Activated CD4-positive, alpha-beta T cell treated with anti-CD3 and anti-CD28 coated beads for 24 hours (primary cell): ENCODE measurements at places on chromosomes 13 and 19.

- no peak for DNase-seq
These were observed 14.2 kb upstream of the PDX1 start for GRCh38 chr13:27905650-27906049.

DNA sequence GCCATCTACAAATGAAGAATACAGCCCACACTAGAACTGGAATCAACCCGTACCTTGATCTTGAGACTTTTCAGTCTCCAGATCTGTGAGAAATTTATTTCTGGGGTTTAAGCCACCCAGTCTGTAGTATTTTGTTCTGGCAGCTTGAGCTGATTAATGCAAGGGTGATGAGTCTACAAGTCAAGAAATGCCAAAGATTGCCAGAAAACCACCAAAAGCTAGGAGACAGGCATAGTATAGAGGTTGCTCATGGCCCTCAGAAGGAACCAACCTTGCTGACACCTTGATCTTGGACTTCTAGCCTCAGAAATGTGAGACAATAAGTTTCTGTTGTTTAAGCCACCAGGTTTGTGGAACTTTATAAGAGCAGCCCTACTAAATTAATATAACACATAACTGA is 428.2 kb upstream of the KLF12 start:
- DNase-seq, result no peak

DNA sequence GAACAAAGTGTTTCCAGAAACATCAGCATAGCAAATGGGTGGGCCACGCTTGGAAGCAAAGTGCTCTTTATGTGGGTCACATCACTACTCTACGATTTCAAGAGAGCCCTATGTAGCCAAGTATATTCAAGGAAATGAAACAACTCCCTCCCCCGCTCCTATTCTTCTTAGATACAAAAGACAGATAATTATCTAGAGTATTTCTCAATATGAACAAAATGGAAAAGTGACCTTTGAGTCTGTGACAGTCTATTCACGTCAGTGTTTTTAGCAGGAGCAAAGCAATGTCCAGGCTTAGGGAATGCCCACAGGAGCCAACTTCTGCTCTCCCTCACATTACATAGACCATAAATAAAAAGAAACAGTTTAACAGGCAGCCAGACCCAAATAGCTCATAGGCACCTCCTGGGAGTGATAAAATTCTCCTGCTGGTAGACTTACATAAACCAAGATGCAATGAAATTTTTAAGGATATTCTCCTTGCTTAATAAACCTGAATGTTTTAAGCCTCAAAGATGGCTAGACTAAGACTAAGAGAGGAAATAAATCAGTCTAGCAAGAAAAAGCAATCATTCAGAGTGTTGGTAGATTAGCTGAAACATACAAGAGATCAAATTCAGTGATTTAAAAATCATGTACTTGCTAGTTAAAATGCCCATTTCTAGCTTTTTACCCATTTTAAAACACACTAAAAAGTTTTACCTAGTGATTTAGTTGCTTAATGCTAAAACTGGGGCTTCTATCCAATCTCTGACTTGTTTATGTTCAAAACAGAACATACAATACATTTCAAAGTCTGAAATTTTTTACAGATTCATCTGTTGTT is 182.8 kb downstream of the RGCC start:
- DNase-seq, result no peak

DNA sequence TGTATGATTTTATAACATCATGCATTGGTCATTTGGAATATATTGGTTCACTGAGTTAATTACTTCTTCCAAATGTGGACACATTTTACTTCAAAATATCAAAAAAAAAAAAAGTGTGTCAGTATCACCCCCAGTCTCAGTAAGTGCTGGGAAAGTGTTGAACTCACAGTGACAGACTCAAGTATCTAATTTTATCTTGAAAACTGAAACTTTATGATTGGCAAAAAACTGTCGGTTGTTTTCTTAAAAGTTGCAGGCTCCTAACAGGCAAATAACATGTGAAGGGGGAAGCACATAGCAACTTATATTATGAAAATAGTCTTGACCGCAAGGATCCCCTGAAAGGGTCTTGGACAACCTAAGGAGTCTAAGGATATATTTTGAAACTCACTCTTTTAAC is 33.5 kb upstream of the TPP2 start:
- no peak for DNase-seq

DNA sequence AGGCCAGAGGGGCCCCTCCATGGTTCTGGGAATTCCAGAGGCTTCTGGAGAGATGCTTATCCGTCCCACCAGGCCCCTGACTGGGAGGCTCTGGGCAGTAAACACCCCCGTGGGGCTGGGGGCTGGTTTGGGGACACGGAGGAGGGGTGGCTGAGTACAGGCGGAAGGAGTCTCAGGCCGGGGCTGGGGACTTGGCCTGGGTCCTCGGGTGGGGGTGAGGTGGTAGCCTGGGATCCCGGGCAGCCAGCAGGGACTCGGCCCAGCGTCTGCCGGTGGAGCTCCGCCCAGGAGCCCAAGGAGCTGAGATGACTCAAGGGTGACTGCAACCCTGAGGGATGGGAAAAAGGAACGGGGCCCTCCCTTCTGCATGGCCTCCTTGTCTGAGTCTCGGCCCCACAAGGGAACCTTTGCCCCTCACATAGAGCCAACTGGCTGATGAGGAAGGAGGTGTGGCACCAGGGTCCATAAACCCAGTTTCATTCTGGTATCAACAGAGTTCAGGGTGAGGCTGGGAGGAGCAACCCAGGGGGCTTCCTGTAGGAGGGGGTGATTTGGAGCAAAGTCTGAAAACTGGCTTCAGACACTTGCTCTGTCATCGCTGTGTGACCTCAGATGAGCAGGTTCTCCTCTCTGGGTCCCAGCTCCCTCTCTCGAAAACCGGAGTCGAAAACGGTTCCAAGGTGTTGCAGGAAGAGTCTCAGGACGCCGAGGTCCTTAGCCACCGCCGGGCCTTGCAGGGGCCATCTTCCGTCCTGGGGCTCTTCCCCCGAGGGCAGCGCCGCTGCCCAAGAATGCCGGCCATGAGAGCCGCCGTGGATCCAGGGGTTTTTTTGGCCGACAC is 809 bp downstream of the MISP start:
- DNase-seq, result no peak
